Stimulated activated CD8-positive, alpha-beta memory T cell treated with anti-CD3 and anti-CD28 coated beads, Interleukin-7, amount 100 ng/mL, for 4 hours (primary cell): ENCODE measurements at places on chromosomes 13 and 19.

DNA sequence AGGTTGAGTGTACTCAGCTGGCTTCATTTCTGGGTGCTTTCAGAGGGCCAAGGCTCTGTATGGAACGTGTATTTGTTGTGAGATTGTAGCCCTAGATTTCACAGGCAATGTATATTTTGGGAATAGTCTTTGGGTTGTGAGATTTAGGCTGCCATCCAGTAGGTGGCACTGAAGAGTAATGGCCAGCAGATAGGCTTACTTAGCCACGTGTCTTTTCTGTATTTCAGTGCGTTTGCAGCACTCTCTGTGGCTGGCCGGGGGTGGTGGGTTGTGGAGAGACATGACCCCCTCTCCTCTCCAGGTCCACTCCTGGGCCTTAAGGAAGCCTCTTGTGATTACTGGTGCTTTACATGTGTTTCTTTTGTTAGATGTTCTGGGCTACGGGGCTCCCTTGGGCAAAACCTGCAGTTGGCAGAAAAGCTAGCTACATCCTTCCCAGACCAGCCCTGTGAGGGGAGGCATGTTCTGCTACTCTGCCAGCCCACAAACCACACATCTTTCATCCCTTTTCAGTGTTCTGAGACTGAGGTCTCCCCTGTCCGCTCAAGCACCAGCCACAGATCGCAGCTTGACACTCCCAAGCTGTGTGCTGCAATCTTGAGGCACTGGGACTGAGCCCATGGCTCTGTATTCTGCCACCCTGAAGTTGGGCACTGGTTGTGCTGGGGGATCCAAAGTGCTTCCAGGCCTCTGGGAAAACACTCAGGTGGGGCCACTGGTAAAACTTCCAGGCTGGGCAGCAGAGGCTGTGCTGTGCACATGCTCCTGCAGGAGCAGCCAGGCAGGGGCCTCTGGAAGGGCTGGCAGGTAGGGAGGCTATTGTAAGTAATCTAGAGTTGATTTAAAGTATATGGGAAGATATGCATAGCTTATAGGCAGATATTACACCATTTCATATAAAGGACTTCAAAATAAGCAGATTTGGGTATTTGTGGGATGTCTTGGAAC, 1096.8 kb upstream of the PCDH20 start:
- DNase-seq, result no peak

DNA sequence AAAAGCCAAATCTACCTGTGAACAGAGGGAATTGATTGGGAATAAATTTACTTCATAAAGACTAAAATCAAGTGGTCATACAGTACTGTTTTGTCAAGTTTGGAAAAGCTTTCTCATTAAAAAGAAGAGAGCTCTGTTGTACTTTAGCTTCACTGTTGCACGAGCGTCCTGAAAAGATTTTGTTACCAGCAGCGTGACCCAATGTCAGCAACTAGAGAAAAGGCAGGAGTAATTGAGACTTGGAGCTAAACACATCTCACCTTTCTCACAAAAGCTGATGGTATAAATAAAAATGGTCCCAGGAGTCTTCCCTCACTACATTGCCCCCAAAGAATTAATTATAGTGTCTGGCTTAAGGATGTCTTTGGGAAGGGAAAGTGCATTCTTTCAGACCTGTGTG, 613.7 kb downstream of the OLFM4 start:
- no peak for DNase-seq

GRCh38 chr19:16771618-16772017, 52.0 kb downstream of the NWD1 start:
- DNase-seq, result peak; percentile 39

DNA sequence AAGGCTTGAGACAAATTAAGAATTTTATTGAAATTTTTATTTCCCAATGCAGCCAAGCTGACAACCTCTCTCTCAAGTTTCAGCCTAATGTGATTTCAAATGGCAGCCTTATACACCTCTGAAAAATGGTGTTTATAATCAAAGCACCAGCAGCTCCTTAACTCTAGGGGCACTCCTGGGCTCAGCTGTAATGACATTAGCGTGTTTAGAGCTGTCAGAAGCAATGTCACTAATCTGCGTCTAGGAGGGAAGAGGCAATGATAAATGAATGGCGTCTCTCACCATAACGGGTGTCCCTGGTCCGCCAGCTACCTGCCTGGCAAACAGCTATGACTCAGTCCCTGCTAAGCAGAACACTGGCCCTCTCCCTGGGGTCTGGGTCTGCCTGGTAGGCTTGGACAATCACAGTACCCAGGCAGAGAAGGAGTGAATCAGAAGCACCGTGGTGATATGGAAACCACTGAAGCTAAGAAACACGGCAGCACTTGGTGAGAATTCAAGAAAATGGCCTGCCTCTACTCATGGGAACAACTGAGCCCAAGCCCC, 131.8 kb upstream of the VSTM2B start:
- no peak for DNase-seq

DNA sequence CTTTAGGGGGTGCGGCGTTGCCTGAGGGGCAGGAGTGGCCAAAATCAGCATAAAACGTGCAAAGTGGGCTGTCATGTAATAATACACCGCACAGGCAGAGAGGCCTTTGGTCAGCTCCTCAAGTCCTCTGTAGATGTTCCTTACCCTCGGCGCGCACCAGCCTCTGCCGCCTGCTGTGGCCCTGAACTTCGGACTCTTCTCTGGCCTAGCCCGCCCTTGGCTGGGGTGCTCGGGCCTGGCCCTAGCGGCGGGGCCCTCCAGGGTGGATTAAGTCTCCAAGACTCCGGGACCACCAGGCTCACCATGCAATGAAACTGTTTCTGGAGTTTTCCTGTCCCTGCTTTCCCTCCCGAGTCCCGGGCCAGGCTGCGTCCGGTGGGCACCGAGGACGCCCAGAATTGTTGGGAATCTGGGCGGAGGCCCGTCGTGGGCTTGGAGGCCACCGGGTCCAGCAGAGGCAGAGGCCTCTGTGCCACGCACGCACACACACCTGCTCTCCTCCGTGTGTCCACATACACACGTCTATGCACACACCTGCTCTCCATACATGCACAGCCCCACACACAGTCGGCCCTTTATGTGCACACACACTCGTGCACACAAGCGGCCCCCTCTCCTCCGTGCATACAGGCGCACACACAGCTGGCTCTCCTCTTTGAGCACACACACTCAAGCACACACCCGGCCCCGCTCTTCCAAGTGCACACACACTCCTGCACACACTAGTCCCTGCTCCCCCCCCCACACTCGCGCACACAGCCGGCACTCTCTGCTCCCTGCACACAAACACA, 1.5 kb upstream of the TFDP1 start:
- no peak for DNase-seq

- no peak for DNase-seq
Measured at GRCh38 chr13:63433546-63434150, 2018.0 kb upstream of the PCDH20 start.

GRCh38 chr19:11905928-11906327, 18.3 kb downstream of the ZNF69 start:
- DNase-seq, result no peak

DNA sequence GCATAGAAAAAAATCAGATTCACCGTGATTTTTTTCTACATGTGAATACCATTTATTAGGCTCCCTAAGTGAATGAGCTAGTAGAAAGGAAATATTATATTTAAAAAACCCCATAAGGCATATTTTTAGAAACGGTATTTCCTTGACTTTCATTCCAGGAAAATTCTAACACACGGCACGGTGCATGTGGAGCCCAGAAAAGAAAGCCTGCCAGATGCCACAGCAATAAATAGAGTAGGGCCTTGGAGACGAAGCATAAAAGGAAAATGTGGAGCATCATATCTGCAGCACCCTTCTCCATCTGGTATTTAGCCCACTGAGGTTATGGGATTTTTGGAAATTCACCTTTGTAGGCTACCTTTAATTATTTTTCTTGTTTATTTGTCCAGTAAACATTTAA, 314.4 kb downstream of the ENOX1 start:
- DNase-seq, result no peak

GRCh38 chr19:2109046-2109864, 12.5 kb downstream of the IZUMO4 start:
- no peak for DNase-seq

GRCh38 chr13:30819136-30819888, 84.0 kb downstream of the ALOX5AP start:
- no peak for DNase-seq

DNA sequence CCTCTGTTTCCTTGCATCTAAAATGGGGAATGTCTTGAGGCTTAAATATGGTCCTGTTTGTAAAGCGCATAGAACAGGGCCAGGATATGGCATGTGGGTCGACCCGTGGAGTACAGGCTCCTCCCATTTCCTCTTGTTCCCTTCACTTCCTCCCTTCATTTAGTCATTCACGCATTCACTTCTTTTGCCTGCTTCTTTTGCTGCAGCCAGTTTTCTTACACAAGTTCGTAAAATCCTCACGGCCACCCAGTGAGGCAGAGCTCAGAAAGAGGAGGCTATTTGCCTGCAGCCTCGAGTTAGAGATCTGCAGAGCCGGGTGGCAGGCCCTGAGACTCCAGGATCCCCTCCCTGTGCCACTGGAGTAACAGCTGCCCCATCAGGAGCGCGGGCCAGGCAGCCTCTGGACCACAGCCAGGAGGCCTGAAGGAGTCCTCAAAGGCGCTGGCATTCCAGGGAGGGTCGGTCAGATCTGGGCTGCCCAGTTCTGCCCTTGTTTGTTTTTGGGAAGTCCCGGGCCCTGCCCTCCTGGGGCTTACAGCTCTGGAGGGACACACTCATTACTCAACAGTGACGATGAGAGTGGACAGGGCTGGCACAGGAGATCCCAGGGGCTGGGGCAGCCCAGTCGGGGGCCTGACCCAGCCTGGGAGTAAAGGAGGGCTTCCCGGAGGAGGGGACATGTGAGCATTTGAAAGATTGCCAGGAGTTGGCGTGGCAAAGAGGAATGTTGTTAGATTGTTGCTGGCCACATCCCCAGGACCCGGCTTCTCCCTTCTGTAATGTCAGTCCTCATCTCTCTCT, 4.6 kb downstream of the PPP5C start:
- DNase-seq, result peak; percentile 17

- no peak for DNase-seq
Measured at GRCh38 chr13:105410602-105411001, 1124.9 kb downstream of the EFNB2 start.

- no peak for DNase-seq
Measured at GRCh38 chr19:7492558-7492957, 3.7 kb upstream of the PEX11G start.

DNA sequence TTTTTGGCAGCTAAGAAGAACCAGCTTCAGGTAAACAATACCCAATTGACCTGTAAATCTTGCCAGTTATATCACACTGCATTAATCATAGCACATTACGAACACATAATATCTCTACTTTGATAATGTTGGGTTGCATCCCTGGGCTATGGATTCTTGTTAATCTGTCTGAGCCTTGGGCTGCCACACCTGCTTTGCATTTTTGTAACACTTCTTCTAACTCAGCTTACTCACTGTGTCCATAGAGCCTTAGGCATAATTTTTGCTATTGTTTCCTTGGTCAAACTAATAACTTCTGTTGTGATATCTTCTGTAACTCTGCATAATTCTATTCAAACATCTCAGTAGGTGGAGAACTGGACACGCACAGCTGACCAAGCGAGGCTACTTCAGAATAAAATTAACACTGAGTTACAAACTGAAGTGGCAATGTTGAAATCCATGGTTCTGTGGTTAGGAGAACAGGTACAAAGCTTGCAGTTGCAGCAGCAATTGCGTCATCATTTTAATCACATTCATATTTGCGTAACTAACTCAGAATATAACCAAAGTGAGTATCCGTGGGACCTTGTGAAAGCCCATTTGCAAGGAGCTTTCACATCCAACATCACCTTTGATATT, 6.4 kb downstream of the ZNF350 start:
- no peak for DNase-seq

GRCh38 chr13:32047088-32047487, 15.5 kb downstream of the FRY start:
- DNase-seq, result no peak

DNA sequence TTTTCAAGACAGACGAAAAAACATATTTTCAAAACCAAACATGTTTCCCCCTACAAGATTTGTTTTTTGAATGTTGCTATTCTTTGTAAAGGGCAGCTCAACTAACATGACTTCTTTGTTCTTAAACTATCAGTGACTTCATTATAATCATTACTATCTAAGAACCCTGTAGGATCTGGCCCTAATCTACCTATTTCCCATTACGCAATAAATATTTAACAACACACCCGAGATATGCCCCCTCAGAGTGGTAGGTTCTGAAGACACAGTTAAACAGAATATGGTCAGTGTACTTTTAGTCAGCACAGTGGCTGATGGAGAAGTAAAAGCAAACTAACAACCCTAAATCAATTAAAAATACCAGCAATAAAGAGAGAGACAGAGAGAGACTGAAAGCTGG, 186.9 kb downstream of the DIAPH3 start:
- no peak for DNase-seq
